Sigmoid colon (tissue), 7 donors: ENCODE measurements at places on chromosomes 4 and X.

GRCh38 chr4:80202741-80203553, 5.6 kb downstream of the PRDM8 start:
- peak; percentile 72 for DNase-seq

DNA sequence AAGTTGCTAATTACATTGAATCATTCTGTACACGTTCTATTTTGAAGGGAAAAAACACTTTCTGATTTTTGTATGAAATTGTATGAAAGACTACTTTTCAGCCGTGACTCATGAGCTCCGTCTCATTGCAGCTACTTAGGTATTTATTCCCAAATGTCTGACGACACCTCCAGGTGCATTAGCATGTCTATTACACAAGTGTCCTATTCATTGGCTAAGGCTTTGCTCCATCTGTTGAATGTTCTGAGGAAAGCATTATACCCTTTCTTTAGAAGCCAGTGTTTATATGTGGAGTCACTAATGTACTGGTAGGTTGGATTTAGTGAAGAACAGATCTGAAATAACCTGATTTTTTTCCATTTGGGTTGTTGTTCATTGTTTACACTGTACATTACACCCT, 51.8 kb downstream of the MAP7D3 start:
- DNase-seq: no peak

DNA sequence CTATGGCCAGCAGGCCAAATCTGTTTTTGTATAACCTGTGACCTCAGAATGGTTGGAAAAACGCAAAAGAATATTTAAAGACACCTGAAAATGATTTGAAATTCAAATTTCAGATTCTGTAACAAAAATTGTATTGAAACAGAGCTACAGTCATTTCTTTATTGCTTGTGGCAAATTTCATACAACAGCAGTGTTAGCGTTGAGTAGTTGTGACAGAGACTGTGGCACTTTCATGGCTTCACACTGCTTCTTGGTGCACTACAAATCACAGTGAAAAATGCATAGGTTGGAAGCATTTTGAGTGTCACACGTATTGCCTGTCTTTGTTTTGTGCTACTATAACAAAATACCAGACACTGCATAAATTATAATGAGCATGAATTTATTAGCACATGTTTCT, 12.2 kb upstream of the PARM1 start:
- no peak for DNase-seq

GRCh38 chrX:22053481-22053880, 21.4 kb downstream of the PHEX start:
- DNase-seq: no peak

DNA sequence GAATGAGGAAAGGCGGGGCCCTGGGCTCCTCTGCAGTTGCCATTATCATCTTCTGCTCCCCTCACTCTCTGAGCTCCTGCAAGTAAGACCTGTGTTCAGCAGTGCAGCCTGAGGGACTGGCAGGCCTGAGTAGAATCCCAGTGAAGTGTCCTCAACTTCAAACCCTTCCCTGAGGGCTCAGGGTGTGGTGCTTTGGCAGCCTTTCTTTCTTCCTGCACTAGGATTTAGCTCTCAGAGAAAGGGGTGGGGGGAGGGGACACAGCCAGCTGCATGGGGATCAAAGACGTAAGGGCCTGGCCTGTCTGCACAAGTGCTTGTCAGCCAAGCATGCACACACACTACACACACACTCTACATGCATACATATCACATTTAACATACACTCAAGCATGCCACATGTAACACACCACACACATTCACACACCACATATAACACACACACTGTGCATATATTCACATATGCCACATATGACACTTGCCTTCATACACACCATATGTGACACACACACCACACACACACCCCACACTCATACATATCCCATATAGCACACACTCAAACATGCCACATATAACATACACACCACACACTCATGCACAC, 223.4 kb upstream of the RPL34 start:
- no peak for DNase-seq

DNA sequence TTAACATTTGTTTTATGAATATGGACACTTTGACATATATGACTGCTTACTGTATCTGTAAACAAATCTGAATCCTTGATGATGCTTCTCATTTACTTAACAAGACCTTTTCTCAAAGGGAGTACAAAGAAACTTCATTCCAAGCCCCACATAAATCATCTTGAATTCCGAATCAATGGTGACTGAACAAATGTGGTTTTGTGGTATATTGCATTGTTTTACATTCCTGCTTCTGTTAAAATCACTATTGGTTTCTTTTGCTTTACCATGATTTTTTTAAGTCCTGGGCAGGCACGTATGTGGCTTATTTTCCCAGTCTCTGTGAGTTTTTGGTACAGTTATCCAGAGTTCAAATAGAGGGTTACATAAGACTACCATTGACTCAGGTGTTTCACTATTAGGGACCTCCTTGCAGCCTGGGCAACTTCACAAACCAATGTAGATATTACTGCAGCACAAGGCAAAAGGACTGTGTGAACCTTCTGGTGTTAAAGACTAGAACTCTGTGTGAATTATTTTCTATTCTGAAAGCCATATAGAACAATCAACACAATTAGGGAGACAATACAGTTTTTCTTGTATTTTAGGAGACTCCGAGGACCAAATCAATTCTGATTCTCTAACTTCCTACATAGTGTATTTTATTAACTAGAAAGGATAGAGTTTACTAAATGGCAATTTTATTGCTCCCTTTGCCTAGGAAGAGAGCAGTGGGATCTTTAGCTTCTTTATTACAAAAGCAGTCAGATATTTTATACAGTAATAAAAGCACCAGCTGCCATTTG, 196.4 kb downstream of the GALNTL6 start:
- DNase-seq: no peak

DNA sequence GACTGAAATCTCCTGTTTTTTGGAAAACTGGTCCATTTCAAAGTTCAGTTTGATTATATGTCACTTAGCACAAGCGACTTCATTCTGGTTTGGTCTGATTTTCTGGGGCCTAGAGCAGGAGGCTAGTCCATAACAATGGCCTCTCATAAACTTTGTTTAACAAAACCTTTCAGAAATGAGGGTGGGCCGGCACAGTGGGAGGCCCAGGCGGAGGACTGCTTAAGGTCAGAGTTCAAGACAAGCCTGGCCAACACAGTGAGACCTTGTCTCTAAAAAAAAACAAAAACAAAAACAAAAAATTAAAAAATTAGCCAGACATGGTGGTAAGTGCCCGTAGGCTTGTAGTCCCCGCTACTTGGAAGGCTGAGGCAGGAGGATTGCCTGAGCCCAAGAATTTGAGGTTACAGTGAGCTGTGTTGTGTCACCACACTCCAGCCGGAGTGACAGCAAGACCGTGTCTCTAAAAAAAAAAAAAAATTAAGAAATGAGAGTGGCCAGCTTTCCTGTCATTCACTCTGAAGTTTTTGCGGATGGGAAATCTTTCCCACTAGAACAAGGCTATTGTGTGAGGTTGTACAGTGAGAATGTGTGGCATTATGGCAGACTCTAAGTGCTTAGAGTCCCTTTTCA, 1.2 kb upstream of the PLAC8 start:
- DNase-seq: no peak

DNA sequence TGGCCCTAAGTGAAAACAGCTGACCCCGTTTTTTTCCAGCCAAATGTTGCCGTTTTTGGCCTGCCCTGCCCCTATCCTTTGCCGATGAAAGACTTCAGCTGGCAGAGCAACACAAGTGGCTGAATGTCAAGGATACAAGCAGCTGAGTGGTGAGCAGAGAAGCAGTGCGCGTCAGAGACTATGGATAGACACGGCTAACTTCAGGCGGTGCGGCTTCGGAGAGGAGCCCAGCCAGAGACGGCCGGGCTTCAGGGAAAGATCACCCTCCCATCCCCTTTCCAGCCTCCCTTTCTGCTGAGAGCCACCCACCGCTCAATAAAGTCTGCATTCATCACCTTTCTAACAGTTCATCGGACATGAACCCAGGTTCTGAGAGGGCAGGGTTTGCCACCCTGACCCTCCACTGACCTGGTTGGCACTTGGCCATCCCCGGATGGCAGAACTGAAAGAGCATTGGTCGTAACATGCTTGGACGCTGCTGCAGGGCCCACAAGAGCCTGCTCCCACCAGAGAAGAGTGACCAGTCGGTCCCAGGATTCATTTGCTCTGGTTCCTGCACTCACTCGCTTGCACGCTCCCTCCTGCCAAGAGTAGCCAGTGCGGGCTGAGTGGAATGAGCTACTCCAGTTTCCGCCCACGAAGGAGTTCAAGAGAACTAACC, 125.8 kb downstream of the PPEF1 start:
- DNase-seq: peak; percentile 72

DNA sequence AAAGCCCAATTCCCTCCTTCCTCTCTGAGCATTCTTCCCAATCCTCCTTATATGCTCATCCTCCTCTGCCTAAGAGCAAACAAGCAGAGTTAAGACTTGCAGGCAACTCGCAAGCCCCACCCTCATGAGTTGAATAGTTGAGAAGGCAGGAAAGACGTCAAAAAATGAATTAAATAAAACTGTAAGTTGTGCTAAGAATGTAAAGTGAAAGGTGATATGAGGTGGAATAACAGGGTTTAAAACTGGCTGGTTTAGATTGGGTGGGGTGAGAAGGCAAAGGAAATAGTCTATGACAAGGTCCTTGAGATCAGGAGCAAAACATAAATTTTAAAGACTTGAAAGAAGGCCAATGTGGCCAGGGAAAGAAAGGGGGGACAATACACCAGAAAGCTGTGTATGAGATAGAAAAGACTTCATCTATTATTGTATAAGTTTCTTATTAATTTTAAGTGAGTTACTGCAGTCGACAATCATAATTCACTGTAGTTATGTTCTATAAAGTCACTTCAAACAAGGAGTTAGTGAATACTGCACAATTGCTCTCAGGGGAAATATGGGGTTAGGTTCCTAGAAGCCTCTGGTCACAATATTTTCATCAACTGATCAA, 124.9 kb downstream of the RELL1 start:
- no peak for DNase-seq

GRCh38 chr4:65600656-65601055, 69.6 kb downstream of the EPHA5 start:
- DNase-seq: no peak

DNA sequence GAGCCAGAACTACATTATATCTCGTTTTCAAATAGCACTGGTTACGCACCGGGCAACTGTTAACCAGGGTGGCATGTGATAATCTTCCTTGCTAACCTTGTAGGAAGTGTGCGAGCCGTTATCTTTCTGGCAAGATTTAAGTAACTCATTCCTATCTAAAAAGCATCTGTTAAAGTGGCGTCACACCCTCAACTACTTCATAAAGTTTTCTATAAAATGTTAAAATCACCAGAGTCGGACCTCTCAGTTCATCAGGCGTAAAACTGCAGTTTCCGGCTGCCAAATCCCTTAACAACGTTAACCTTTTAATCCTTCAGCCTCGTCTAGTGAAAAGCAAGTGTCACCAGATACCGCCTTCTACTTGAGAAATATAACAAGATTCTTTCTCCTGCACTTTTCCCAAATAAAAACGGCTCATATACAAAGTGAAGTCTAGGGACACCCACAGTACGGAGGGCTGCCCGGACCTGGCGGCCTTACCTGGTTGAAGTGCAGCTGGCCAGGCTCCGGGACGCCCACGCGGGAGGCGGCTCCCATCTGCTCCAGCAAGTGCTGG, 1.2 kb downstream of the SLC39A8 start:
- peak; percentile 77 for DNase-seq

- DNase-seq: no peak
Measured at GRCh38 chr4:17323554-17324385, 188.1 kb downstream of the QDPR start.

DNA sequence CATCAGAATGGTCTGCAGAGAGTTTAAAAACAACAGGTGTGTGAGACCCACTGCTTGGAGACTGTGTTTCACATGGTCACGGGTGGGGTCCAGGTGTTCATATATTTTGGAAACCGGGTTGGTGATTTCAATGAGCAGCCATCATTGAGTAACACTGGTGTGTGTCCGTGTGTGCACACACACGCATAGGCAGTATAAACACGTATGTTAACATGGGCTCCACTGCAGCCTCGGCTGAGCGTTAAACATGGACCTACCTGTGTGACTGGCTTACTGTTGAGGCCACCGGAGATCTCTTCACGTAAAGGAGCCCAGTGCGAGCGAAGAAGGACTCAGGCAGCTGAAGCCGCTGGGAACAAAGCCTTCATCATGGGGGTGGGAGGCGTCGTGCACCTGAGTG, 56.9 kb upstream of the TLR3 start:
- no peak for DNase-seq

- no peak for DNase-seq
Measured at GRCh38 chr4:78292341-78292740, 235.2 kb downstream of the FRAS1 start.
